ENCODE measurements at places on chromosomes 1 and 21. TPM values are rescaled to one million over a fixed set of nuclear protein-coding genes. Genes with fewer than 3 reads are reported as not detected.

RPF1 gene
- 65.5 TPM for total RNA-seq

TGFB2 gene
- not detected for total RNA-seq

SLC30A10 gene
- not detected for total RNA-seq

CCNL2 gene
- 138 TPM for total RNA-seq

OR2T33 gene
- not detected for total RNA-seq

FCRL6 gene
- total RNA-seq: not detected

DNA sequence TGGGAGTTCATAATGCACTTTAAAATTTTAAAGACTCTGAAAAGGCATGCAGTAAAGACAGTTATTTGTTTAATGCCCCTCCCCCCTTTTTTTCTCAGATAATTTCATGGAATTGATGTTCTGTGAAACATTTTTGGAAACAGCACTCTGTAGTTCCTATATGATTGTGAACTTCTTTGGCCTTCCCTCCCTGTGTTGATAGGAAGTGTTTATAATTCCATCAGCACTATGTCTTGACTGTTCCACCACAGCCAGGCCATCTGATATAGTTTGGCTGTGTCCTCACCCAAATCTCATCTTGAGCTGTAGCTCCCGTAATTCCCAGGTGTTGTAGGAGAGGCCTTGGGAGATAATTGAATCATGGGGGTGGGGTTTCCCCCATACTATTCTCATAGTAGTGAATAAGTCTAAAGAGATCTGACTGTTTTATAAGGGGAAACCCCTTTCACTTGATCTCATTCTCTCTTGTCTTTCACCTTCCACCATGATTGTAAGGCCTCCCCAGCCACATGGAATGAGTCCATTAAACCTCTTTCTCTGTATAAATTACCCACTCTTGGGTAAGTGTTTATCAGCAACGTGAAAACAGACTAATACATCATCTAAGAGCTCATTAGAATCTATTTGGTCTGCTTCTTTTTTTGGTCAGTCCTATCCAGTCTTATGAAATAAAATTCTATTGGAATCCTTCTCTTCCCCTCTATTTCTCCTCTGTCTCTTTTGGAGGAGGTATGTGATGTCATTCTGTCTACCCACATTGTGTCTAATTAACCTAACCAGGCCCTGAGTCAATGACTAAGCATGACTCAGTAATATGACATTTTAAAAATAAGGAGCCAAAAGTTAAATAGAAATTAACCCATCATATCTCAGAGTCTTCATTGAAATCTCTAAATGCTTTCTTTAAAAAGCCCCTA lies 8.9 kb downstream of the CCDC185 start:
- DNase-seq: no peak

GRCh38 chr1:221206076-221206475 lies 326.8 kb downstream of the HLX start:
- DNase-seq: no peak

DNA sequence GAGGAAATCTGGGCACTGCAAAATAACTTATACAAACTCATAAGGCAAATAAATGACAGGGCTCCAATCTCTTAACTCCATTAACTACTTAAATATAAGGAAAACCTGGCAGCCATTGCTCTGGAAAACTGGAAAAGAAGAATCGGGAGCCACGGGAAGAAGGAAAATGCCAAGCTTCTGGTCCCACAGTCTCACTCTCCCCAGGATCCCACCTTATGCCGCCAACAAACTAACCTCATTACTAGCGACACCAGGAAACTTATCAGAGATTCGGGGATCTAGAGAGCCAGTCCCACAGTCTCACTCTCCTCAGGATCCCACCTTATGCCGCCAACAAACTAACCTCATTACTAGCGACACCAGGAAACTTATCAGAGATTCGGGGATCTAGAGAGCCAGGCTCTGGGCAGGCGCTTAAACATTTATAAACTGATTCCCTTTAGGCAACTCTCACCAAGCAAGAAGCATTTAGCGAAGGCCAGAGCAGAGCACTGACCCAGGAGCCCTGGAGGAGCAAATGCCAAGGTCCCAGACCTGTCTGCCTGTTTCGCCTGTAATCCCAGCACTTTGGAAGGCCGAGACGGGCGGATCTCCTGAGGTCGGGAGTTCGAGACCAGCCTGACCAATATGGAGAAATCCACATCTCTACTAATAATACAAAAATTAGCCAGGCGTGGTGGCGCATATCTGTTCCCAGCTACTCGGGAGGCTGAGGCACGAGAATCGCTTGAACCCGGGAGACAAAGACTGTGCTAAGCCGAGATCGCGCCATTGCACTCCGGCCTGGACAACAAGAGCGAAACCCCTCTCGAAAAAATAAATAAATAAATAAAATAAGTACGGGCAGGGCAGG lies 720 bp downstream of the PSMB2 start:
- no peak for DNase-seq

DNA sequence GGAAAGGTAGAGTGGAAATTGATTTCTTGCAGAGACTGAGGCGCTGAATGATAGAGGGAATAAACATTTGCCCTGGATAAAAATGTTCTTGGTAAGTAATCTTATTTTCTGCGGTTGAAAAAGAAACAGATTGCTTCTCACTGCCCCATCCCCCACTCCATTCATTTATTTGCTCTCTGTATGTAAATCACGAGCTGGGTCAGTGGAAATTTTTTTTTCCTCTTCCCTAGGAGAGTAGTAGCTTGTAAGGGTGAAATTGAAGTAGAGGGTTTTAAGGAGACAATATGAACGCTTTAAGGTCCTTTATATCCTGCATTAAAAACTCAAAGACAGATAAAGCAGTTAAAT lies 1.4 kb upstream of the BRINP3 start:
- DNase-seq: no peak

DNA sequence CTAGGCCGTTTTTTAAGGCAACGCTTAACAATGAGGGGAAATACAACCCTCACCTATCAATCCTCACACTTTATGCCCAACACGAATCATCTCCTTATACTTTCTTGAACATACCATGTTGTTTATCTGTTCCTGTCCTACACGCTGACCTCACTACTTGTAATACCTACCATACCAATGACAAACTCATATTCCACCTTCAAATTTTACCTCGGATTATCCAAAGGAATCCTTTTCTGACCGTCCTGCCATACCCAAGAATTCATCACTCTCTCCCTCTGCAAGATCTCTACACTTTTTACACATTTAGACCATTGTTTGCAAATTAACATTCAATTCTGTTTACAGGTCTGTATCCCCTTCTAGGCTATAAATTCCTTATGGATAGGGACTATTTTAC lies 64.4 kb upstream of the GUCA2A start:
- no peak for DNase-seq

- DNase-seq: no peak
These were observed 52.1 kb downstream of the MROH9 start for GRCh38 chr1:170987424-170987823.

GRCh38 chr1:31605908-31606427 lies 11.5 kb upstream of the HCRTR1 start:
- DNase-seq: no peak

GRCh38 chr1:9426291-9426711 lies 113.0 kb upstream of the SLC25A33 start:
- DNase-seq: peak; percentile 76

GRCh38 chr1:178371933-178372388 lies 124.8 kb downstream of the CLEC20A start:
- no peak for DNase-seq
